T follicular helper cell (primary cell): ENCODE measurements at places on chromosomes 6 and 20.

- DNase-seq = no peak
These were observed 21.2 kb upstream of the ABT1 start for GRCh38 chr6:26575494-26575939.

- no peak for DNase-seq
These were observed 9.6 kb upstream of the NRM start for GRCh38 chr6:30700340-30700739.

DNA sequence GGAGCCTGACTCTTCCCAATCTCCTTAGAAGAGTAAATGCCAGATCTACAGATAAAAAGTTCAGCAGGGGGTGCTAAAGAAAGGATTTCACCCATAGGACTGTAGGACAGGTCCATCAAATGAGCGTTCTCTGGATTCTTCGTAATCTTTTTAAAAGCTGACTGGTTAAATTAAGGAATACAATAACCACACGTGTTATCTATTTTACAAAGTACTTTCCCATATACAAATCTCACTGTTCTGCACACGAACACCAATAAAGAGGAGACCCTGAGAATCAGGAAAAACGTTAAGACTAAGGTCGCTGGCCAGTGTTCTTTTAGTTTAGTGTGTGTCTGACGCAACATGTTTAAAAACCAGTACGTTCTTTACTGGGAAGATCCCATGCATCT is 542 bp downstream of the TUBE1 start:
- no peak for DNase-seq

DNA sequence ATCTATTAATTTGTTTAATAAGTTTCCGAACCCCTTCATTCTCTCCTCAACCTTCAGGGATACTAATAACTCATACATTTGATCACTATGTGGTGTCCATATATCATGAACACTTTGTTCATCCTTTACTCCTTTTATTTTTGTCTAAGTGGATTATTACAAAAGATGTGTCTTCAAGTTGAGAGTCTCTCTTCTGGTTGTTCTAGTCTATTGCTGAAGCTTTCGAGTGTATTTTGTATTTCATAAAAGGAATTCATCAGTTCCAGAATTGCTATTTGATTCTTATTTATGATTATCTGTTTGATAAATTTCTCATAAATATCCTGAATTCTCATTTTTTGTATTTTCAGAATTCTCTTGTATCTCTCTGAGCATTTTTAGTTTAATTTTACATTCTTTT is 96.5 kb upstream of the RUNX2 start:
- no peak for DNase-seq

DNA sequence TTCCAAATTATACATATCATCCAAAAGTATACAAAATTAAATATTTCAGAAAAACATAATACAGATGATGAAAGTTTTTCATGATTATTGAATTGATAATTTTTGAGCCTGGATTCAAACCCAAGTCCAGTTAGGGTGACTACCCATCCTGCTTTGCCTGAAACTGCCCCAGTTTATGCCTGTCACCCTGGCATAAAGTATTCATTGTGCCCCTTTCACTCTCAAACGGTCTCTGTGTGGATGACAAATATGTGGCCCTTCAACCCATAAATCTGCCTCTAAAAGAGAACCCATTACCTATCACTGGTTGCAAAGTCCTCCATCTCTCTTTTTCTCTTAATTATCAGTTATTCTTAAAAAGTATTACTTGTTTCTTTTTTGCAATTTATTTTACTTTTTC is 553.7 kb upstream of the JARID2 start:
- no peak for DNase-seq

GRCh38 chr6:132131758-132132157 is 180.6 kb upstream of the CCN2 start:
- no peak for DNase-seq

DNA sequence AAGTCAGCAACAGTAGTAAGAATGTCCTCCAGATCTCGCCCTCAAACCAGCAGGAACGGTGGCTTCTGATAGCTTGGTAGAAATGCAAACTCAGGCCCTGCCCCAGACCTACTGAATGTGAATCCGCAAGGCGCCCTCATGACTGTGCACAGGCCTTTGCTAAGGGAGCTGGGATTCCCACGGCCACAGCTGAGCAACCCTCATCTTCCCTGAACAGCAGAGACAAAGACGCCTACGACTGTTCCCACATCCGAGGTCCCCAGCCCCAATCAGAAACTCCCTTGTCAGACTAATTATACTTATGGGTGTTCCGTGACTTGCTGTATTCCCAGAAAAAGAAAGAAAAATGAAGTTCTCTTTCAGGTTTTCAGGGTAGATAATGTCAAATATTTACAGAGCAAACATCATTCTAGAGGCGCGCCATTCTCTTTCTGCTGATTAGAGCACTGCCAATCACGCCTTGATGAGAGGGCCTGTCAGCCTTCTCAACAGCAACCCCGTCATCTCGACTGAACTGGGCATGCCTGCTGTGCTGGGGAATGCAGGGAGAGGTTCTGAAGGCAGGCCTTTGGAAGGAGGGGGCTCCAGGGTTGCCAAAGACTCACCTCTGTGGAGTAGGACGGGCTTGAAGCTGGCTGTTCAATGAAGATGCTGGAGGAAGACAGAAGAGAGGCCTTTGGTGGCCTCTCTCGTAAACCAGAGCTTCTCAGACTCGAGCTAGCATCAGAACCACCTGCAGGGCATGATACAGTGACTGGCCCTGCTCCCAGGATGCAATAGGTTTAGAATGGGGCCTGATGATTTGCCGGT is 79.9 kb downstream of the ZNF217 start:
- no peak for DNase-seq

GRCh38 chr6:38504996-38505395 is 134.7 kb downstream of the BTBD9 start:
- DNase-seq = no peak

GRCh38 chr6:126086560-126086959 is 100.2 kb downstream of the TRMT11 start:
- DNase-seq = no peak

DNA sequence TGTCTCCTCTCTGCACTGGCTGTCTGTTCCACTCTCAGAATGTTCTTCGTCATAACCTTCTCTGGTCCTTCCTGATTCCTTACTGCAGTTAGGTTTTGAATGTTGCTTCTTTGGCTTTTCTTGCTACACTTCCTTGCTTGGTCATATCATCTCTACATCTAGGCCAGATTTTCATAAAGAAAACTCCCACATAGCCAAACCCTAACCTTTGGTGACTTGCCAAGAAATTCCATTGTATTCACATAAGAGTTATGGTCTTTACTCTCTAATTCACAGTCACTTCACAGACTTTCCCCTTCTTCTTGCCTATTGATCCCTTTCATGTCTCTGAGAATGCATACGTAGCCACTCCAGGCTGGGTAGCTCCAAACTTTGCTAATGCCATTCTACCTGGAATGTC is 41.9 kb upstream of the SIM1 start:
- no peak for DNase-seq

GRCh38 chr20:63709149-63709527 is 1.3 kb downstream of the ZGPAT start:
- no peak for DNase-seq

DNA sequence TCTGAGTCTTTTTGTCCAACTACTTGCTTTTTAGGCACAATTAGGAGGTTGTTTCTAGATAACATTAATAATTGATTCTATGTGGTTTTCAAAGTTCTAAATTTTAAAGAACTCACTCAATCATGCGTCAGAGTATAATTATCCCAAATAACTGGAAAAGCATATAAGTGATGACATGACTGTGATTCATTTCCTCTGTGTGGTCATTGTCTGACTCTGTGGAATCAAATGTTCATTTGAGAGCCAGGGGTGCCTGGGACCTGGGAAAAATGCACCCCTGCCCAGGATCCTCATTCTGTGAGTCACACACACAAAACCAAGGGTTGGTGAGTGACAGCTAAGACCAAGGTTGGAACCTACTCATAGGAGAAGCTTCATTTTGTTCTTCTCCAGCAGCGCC is 127.1 kb upstream of the MLIP start:
- no peak for DNase-seq

DNA sequence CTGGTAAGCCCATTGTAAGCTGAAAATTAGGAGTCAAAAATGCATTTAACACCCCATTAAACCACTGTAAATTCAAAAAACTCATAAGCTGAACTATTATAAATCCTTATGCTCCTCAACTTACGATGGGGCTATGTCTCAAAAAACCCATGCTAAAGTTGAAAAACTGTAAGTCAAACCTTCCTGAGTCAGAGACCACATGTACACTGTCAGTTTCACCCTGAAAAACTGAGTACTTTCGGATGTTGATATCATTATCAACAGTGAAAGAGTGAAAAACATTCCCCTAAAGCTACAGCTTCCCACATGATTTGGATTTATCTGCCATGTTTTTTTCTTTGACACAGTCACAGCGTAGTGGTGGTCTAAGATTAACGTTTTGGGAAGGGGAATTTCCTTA is 14.2 kb downstream of the RAB23 start:
- no peak for DNase-seq
